Stimulated activated CD8-positive, alpha-beta memory T cell treated with anti-CD3 and anti-CD28 coated beads, Interleukin-7, amount 100 ng/mL, for 1 hour (primary cell): ENCODE measurements at places on chromosomes 5 and 9.

DNA sequence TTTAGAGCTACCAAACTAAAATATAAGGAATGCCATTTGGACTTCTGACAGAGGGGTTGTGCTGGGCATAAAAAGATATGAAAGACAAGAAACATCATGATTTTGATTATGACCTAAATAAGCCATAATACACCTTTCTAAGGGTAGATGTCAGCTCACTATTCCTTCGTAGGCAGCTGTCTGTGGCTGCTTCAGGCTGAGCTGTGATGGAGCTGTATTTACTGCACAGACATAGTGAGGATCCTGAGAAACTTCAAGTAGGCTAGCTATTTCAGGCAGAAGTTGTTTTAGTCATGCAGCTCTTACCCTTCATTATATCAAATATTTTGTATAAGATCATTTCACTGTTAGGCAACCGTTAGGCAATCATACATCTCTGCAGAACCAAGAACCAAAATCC, 511.7 kb downstream of the CDH12 start:
- DNase-seq = no peak

GRCh38 chr5:158224253-158224652, 365.3 kb upstream of the CLINT1 start:
- DNase-seq = no peak

DNA sequence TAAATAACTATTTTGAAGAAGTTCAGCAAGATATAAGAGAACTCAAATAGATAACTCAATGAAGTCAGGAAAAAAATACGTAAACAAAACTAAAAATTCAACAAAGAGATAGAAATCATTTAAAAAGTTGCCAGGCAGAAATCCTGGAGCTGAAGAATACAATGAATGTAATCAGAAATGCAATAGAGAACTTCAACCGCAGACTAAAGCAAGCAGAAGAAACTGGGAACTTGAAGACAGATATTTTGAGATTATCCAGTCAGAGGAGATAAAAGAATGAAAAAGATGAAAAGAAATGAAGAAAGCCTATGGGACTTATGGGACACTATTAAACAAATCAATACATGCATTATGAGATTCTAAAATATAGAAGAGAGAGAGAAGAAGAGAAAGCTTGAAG, 129.1 kb upstream of the LPAR1 start:
- DNase-seq = no peak

DNA sequence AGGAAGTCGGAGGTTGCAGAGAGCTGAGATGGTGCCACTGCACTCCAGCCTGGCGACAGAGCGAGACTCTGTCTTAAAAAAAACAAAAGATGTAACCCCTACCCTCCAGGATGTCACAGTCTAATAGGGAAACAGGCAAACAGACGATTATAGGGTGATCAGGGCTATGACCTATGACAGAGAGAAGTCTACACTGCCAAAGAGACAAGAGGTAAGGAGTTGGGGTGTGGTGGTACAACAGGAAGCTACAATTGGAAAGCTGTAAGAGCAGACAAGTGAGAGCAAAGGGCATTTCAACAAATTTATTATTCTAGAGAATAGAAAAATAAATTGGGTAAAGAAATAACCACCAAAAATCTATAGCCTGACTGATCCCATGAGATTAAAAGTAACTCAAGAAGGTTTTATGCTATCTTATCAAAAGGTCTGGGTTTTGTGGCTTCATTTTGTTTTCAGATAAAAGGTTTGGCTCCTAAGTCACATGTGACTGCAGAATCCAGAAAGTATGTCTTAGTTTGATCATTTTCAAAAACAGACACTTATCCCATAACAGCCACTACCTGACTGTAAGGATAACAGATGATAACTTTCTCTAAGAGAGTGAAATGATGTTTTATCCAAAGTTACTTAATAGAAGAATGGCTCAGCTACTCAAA, 7.3 kb downstream of the CDC26 start:
- no peak for DNase-seq

- DNase-seq = no peak
Measured at GRCh38 chr5:168978500-168978899, 322.4 kb downstream of the SLIT3 start.

DNA sequence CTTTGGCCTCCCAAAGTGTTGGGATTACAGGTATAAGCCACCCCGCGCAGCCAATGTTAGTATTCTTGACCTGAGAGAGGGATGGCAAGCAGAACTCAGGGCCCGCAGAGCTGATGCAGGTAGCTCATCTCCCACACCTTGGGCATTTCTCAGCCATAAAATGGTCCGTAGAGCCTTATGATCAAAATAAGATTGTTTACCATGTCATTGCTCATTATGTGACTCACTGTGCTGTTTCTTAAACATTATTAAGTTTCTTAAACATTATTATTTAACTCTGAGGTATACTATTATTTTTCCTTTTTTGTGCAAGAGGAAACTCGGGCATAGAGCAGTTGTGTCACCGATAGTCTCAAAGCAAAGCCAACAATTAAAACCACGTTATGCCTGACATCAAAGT, 42.4 kb upstream of the POU4F3 start:
- DNase-seq = no peak
